Right kidney (tissue), 9 donors: ENCODE measurements at places on chromosomes 12 and 14.

DNA sequence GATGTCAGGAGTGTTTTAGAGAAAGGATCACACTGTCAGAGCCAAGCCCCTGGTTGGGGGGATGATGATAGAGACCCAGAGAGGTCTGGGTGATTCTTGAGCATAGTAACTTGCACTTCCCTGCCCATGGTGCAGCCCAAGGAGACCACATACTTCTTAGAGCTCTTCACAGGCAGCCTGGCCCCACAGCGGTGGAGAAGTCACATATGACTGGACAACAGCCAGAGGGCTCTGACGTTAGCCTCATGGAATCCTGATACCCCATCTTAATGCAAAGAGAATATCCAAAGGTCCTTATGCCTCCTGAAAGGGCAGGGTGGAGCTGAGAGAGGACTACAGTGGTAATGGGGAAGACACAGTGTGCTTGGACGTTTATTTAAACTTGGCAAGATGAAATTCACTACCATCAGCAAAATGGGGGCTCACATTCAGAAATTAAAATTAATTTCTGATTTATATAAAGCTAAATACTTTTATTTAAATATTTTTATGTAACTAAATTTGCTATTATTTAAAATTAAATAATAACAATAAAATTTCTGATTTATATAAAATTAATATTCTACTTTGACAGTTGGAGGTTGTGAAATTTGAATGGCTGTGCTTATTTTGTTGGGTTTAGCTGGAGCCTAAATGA, 131.3 kb downstream of the KTN1 start:
- no peak for DNase-seq

DNA sequence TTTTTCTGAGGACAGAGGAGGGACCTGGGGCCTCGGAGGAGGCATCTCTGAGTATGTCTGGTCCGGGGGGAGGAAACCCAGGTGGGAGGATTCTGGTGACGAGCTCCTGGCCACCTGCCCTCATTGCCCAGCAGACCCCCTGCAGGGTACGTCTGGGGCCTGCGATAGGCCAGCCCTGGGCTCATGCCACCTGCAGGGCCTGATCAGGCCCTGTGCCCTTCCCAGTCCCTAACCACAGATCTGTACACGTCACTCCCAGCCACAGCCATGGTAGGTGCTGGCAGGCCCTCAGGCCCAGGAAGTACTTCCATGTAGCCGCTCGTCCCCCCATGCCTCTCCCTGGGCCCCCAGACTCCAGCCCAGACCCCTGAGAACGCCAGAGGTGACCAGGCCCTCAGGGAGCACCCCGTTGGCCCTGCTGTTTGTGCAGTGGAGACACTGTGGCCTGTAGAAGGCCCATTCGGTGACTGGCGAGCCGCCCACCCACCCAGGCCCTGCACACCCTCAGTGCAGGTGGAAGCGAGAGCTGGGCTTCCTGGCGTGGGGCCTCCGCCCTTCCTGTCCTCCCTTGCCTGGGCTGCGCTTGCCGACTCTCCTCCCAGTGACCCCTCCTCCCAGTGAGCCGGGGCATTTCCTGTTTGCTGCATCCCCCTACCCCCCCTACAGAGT, 5.7 kb downstream of the INF2 start:
- DNase-seq: no peak

- DNase-seq: no peak
Measured at GRCh38 chr14:92635031-92635430, 113.4 kb downstream of the LGMN start.

GRCh38 chr14:57479197-57479596, 14.5 kb downstream of the CCDC198 start:
- no peak for DNase-seq

DNA sequence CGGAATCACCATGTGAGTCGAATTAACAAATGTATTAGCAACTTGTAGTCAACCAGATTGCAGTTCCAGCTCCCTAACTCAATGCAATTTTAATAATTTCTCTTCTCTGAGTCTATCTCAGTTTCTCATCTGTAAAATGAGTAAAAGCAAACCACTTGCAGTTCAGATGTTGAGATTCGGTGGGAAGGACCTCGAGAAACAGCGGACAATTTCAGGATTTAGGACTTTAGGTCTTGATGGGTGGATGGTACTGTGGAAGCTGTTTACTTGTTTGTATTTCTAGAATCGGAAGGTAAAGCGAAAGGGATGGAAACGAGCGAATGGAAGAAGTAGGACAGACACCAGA, 510 bp upstream of the TTC8 start:
- no peak for DNase-seq

DNA sequence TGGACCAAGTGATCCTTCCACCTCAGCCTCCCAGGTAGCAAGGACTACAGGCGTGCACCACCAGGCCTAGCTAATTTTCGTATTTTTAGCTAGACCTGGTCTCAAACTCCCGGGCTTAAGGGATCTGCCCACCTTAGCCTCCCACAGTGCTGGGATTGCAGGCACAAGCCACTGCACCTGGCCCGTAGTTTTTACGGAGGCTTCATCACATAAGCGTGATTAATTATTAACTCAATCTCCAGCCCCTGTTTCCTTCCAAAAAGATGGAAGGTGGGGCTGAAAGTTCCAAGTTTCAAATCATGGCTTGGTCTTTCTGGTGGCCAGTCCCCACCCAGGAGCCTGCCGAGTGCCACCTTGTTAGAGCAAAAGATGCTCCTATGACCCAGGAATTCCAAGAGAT, 22.5 kb upstream of the HIF1A start:
- DNase-seq: no peak

GRCh38 chr14:35821564-35822411, 4.3 kb upstream of the BRMS1L start:
- DNase-seq: no peak

DNA sequence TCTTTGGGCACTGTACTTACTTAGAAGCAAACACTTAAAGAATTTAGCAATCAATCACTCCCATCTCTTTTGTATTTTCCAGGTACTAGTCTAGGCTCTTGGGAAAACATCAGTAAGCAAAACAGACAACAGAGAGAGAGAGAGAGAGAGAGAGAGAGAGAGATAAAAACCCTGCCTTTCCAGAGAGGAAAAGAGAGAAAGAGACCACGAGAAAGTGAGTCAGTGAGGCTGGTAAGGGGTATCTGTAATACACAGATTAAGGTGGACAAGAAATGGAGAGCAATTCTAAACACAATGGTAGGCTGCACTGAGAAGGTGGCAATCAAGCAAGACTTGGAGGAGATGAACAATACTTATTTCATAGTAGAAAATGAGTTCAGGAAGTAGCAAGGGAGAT, 119.9 kb upstream of the OVCH1 start:
- DNase-seq: no peak

DNA sequence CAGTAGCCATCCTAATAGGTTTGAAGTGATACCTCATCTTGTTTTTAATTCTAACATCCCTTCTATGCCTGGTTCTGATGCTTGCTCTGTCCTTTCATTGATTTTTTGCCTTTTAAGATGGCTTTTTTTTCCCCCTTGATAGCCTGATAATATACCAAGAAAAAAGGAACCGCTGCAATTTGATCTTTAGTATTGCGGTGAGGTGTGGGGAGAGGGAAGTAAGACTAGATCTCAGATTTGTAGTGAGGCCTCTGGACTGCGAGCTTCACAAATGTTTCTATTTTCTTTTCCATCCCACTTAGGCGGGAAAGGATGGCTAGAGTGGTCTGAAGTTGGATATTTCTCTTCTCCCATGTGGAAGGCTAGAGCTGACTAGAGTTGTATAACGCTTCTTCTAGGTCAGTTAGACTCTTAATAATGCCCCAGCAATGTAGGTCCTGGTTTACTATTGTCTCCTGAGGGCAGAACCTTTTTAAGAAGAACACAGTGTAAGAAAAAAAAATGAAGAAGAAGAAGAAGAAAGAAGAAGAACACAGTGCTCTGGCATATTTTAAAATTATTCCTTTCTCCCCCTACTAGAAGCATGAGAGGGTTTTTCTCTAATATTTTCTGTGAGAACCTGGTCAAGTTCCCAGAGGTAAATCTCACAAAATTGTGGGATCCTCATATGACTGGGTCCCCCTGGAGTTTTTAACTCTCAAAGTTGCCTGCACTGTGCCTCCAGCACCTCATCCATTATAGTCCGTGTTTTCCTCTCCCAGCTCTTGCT, 11.9 kb upstream of the KLRB1 start:
- DNase-seq: no peak

GRCh38 chr12:1878695-1879094, 39.8 kb downstream of the CACNA2D4 start:
- no peak for DNase-seq

DNA sequence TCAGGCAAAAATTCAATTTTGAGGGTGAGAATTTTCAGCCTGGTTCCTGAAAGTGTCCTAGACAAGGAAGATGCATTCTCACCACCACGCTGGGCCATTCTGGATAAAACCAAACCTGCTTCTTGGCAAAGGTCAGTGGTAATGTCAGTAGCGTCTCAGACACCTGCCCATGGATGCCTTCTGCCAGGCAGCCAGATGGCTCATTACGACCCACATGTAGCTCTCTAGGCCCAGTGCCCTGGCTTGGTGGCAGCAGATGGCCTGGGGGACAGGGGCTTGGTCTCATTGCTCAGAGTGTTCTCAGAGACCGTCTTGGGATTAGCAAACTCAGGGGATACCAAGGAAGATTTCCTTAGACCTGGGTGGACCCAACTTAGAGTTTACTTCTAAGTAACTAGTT, 105.1 kb downstream of the ARF6 start:
- DNase-seq: no peak

GRCh38 chr12:64147011-64147631, 75.0 kb downstream of the KICS2 start:
- peak; percentile 61 for DNase-seq

DNA sequence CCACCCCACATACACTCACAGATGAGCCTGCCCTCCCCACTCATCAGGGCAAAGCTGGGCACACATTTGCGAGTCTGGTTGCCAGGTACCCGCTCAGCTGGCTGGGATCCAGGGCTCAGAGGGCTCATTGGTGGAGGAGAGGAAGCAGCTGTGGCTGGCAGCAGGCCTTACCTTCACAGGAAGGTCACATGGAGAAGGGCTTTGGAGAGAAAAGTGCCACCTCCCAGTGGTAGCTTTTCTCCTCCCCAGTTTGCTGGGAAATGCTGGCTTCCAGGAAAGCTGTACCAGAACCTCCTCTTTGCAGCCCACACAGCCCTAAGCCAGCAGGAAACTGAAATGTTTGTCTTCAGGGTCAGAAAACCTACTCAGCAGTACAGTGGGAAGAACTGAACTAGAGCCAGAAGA, 55.6 kb downstream of the LGMN start:
- no peak for DNase-seq

DNA sequence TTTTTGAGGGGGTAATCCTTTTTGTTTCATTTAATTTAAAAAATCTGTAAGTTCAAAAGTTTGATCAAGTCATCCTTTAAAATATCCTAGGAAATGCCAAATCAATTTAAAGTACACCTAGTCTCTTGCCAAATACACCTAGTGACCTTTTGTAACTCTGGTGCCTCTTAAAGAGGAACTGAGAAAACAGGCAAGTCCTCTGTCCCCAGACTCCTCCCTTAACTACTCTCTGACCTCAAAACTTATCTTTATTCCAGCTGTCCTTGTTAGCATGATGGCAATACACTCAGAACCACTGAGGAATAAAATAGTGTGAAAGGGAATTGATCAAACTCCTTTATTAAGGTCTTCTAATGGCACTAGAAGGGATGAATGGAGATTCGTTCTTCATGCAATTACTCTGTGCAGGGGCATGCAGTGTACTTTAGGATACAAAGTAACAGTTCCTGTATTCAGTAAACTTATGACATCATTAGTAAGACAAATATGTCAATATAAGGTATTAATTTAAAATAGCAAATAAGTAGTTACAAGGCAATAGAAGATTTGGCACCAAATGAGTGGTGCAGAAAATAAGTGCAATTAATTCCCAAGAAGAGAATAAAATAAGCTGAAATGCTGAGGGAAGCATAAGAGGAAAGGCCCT, 3.3 kb downstream of the FAR2 start:
- no peak for DNase-seq

DNA sequence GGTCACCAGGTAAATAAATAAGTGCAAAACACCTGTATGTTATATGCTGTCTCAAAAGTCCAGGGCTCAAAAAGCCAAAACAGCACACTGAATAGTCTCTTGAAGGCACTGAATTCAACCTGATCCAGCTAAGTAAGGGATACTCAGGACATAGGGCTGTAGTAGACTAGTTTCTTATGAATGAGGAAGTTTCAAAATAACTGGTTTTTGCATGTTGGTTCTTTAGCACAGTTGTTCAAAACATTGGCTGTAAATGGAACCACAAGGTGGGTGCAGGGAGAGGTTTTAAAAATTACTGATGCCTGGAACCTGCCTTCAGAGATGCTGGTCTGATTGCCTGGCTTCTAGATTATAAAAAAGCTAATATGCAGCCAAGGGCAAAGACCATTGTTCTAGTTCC, 34.1 kb downstream of the NDUFA12 start:
- no peak for DNase-seq

DNA sequence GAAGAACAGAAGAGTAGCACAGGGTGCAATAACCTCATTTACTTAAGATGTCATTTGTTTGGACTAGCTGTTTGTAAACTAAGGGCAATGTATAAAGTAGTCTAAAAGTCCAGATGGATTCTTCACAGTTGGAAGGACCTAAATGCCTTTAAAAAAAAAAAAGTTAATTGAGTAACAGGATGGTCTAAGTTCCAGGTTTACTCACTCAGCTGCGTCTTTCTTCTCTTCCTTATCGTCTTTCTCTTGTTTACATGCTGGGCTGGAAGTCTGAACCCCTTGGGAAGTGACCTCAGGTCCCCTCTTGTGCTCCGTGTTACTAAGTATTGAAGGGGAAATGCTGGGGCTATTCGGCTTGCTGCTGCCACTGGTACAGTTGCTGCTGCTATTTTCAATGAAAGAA, 82.5 kb downstream of the SH2B3 start:
- DNase-seq: no peak

DNA sequence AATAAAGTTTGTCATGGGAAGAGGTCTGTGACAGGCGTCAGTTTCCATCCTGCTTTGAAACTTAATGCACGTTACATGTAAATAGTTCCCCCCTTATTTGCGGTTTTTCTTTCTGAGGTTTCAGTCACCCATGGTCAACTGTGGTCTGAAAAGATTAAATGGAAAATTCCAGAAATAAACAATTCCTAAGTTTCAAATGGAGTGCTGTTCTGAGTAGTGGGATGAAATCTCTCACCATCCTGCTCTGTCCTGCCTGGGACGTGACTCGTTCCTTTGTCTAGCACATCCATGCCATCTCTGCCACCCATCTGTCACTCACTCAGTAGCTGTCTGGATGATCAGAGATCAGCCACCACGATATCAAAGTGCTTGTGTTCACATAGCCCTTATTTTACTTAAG, 51.3 kb upstream of the DICER1 start:
- DNase-seq: no peak

DNA sequence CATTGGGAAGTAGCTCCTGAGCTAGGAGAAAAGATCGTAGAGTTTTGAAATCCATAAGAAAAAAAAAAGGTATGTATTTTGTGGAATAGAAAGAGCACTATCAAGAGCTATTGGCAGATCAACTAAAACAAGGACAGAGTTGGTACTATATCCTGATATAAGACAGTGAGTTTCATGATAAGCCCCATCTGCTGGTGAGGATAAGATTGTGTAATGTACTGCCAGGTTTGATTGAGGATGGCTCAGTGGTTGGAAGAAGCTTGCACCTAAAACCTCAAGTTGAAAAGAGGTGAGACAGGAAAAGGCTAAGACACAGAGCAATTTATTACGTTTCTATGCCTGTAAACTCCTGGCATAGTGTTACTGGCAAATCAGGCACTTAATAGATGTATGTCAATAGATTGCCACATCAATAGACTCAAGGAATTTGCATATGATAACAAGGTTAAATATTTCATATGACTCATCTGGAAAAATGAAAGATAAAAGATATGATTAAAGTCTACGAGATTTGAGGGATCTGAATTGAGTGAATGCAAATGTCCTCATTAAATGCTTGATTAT, 525.6 kb downstream of the FLRT2 start:
- DNase-seq: no peak

GRCh38 chr12:15672671-15673270, 116.4 kb downstream of the EPS8 start:
- no peak for DNase-seq
